Globus pallidus (tissue), 1 donor: ENCODE measurements at places on chromosomes 6 and 20.

DNA sequence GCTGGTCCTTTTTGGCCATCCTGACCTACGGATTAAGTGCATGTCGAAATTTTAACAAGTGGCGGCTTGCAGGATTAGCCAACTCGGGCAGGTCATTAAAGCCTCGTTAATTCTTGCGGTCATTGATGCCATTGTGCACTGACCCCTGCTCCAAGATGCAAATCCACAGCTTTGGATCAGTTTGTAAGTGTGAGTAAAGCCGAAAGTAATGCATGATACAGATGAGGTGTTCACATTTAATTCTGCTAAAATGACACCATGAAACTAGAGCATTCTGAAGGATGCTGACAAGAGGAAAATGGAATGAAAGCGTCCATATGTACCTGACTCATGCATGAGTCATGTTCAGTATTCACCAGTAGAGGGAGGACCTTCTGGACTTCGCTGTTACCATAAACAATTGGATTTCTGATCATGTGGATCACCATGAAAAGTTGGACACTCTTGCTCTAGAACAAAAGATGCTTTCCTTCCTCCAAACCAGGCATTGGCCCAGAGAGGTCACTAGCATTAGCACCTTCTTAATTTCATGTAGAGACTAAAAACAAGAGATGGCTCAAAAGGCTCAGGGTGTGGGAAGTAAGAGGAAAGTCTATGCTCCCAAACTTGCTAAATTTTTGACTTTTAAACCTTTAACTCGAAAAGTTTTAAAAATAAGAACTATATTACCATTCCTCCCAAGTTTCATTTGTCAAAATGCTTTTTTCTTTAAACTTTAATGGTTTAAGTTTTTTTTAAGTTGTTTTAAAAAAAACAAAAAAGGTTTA is 48.0 kb downstream of the MUC22 start:
- peak; percentile 79 for DNase-seq

- no peak for DNase-seq
These were observed 182.7 kb upstream of the SALL4 start for GRCh38 chr20:51985013-51985415.

- no peak for DNase-seq
These were observed 223.6 kb downstream of the HIVEP2 start for GRCh38 chr6:142721215-142721920.

- peak; percentile 3 for DNase-seq
These were observed 103.6 kb downstream of the PAX1 start for GRCh38 chr20:21808863-21809664.

DNA sequence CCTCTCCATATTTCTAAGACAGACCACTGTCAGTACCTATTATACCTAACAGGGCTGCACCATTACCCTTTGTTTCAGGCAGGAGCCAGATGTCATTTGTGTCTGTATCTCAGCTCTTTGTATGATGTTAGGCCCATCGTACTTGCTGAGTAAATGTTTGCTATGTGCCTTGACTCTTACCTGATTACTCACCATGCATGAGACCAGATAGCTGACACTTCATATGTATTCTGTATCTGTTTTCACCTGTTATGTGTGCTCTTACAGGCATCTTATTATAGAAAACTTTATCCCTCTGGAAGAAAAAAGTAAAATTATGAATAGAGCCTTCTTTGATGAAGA is 31.7 kb upstream of the ASXL1 start:
- no peak for DNase-seq

DNA sequence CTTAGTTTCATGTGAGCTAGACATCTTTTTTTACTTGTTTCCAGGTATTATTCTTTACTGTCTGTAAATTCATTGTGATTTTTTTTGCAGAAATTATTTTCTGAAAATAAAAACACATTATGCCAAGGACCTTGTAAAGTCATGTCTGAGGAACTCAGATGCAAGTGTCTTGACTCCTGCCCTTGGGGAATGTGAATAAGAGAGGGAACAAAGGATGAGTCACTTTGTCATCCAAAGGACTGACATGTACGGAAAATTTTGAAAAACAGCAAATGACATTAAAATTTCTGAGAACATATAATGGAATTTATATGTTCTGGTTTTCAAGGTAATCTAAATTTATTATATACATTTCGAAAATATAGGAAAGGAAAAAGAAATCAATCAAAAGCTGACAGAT is 660.4 kb downstream of the CD109 start:
- DNase-seq: no peak

GRCh38 chr6:106370639-106371038 is 10.1 kb downstream of the CRYBG1 start:
- DNase-seq: no peak

DNA sequence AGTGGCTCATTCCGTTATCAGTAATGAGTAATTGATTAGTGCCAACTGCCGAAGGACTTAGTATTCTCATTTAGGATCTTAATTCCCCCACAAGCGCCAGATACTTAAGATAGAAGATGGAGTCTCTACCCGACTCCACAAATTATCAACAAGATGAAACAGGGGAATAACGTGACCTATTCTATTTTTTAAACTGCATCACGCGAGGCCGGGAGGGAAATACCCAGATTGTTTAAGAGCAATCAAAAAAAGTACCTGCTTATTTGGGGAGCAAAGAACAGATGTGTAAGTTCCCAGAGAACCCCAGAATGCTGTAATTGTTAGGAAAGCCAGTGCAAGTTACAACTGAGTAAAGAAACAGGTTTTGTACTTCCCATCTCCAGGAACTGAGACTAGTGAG is 1.1 kb upstream of the MAP3K5 start:
- DNase-seq: no peak

- DNase-seq: no peak
These were observed 56.5 kb downstream of the TCP11 start for GRCh38 chr6:35084511-35085203.

DNA sequence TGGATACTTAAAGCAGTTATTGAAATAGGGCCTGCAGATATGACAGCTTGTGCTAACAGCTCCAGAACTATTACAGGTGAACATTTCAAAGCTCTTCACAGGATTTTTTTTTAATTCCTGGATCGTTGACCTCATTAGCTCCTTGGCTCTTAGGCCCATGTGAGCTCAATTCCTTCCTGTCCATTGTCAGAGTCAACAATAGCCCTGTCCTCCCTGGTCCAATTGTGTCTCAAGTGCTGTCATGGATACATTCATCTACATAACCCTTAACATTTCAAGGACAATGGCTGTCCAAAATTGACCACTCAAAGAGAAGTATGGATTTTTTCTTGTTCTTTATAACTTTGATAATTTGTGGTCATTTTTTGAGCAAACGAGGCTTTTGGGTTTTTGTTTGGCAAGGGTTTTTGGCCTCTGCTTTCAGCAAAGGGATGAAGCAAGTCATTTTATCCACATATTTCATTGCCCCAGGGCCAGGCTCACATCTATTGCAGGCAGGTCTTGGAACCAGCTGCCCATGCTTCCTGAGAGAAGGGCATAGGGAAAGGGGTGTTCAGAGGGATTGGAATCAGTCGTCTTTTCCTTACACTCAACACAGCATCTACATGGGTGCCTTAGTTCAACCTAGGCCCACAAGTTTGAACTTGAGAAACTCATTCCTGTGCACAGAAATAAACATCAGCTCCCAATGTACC is 282.1 kb downstream of the TPBG start:
- DNase-seq: no peak

GRCh38 chr20:44231713-44232468 is 15.2 kb upstream of the GDAP1L1 start:
- no peak for DNase-seq

DNA sequence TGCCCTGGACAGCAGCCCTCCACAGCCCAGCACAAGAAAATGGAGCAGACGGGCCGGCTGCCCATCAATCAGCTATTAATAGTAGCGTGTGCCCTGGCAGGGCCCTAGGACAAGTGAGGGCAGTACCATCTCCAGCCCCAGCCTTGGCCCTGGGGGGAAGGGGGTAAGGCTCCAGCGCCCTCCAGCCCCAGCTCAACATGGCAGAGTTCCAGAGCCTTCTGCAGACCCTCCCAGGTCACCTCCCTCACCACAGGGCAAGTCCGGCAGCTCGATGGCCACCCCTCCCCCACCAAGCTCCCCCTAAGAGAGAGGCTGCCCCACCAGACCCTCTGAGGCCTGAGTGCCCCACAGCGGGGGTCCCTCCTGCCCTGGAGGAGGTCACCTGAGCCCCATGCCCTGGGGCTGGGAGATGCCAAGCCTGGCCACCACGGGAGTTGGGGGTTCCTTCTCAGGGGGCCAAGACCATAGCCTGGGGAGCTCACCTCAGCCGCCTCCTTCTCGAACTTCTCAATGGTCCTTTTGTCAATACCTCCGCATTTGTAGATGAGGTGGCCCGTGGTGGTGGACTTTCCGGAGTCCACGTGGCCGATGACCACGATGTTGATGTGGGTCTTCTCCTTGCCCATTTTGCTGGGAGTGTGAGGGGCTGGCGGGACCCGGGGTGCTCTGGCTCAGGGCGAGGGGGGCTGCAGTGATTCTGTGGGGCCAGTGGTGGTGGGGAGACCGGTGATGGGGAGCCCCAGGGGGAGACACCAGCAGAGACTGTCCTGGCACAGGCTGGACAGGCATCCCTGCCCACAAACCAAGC is 1.5 kb downstream of the EEF1A2 start:
- DNase-seq: no peak

DNA sequence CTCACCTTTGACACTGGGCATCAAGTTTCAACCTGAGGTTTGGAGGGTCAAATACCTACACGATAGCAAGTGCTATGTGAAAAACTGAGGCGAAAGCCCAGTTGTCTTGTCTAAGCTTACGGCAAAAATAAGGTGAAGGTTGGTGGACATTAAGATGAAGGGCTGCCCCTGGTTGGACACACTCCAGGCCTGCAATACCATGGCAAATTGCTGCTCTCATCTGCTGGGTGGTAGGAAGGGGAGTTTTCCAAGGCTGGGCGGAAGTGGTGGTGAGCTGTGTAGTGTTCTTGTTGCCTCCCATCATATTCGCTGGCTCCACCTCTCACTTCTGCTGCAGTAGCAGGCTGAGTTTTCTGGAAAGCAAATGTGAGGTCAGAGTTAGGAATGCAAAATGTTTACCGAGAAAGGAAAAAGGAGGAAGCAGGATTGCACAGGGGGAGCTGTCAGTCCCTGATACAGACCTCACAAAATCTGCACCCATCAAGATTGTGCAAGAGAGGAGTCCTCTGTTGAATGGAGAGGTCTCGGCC is 33.7 kb downstream of the SCP2D1 start:
- DNase-seq: no peak

DNA sequence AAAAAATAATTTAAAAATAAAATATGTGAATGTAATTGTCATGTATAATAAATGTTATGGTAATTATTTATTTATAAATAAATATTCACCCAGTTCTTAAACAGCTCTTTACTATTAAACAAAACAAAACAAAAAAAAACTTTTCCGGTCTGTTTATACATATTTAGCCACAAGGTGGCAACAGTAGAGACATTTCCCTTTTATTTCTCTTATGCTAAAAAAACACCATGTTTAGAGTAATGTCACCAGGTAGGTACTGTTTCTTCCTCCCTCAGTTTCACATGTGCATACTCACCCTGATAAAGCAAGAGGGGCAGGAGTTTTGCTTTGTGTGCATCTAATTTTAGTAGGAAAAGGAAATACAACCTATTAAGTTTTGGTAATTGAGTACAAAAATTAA is 610.4 kb upstream of the IMPG1 start:
- no peak for DNase-seq

- no peak for DNase-seq
These were observed 20.8 kb downstream of the ADGRG6 start for GRCh38 chr6:142322504-142323198.

DNA sequence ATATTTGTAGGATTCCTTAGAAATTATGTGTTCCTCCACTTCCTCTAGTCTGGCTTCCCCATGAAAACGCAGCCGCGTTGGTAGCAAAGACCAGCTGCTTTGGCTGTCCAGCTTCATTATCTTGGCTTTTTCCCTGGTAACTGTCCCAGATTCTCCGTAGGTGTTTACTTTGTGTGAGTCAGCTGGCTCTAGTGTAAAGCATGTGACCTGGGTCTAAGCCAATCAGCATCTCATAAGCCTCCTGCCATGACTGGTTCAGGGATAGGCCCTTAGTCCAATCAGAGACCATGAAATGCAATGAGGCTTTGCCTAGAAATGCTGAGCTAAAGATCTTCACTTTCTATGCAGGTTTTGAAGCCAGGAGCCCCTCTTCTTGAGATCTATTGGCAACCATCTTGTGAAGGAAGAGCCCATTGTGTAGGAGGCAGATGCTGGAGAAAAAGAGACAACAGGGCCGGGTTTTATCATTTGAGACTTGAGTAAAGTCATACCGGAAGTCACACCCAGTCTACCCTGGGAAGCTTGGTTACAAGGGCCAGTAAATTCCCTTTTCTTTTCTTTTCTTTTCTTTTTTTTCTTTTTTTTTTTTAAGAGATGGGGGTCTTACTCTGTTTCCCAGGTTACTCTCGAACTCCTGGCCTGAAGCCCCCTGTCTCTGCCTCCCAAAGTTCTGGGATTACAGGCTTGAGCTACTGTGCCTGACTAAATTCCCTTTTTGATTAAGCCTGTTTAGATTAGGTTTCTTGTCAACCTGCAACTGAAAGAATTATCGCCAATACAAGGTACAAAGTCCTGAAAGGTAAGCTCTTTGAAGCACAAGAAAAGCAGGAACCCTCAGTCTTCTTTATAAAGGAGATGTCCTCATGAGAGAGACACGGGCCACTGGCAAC is 256.5 kb upstream of the RREB1 start:
- DNase-seq: peak; percentile 20

DNA sequence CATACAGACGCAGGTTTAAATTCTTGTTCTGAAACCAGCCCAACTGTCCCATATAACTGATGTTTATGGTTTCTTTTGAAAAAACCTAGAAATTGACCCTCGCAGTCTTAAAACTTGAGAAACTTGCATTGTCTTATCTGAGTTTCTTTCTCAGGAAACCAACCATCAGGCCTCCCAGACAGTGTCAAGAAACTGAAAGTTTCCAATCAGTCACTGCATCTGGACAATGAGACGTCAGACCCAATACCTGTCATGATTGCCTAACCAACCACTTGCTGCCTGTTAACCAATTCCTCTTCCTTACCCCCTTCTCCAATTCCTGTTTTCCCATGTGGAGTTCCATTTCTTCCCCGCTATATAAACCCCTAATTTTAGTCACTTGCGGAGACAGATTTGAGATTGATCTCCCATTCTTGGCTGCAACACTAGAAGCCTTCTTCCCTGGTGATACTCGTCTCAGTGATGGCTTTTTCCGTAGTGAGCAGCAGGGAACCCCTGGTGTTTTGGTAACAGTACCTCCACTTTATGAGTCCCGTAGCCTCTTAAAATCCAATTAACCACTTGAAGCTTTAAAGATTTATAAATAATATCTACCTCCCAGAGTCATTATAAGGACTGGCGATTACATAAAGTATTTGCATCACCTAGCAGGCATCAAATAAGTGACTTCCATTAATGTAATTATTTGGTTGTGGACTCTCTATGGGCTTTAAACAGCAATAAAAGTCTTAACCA is 49.3 kb downstream of the GPR63 start:
- DNase-seq: no peak

DNA sequence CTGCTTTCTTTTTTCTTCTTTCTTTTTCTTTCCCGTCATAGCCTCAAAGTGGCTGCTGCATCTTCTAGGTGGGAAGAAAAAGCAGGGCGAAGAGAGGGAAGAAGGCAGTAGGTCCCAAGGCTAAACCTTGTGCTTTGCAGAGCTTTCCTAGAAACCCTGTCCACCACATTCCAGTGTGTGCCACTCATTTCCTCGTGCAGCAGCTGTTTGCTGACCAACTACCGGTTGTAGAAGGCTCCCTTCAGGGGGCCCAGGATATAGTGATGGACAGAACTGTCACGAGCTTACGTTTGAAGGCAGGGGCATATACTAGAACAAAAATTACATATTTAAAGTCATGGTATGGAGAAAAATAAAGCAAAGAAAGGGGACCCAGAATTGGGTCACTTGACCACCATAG is 103.0 kb downstream of the SASH1 start:
- DNase-seq: no peak
